Left lung (tissue), 14 donors: ENCODE measurements at places on chromosomes 1 and 21. TPM values are rescaled to one million over a fixed set of nuclear protein-coding genes. Genes with fewer than 3 reads are reported as not detected.

Gene A3GALT2
- not detected for total RNA-seq

Gene RIPK4
- 5.8 TPM for total RNA-seq

Gene NBPF4
- not detected for total RNA-seq

GRCh38 chr1:86380257-86380861, 15.8 kb downstream of the ODF2L start:
- peak; percentile 58 for DNase-seq

GRCh38 chr1:247437551-247438505, 20.1 kb downstream of the OR2B11 start:
- DNase-seq = no peak

- DNase-seq = peak; percentile 47
Measured at GRCh38 chr1:179516976-179517705, 58.6 kb downstream of the NPHS2 start.

DNA sequence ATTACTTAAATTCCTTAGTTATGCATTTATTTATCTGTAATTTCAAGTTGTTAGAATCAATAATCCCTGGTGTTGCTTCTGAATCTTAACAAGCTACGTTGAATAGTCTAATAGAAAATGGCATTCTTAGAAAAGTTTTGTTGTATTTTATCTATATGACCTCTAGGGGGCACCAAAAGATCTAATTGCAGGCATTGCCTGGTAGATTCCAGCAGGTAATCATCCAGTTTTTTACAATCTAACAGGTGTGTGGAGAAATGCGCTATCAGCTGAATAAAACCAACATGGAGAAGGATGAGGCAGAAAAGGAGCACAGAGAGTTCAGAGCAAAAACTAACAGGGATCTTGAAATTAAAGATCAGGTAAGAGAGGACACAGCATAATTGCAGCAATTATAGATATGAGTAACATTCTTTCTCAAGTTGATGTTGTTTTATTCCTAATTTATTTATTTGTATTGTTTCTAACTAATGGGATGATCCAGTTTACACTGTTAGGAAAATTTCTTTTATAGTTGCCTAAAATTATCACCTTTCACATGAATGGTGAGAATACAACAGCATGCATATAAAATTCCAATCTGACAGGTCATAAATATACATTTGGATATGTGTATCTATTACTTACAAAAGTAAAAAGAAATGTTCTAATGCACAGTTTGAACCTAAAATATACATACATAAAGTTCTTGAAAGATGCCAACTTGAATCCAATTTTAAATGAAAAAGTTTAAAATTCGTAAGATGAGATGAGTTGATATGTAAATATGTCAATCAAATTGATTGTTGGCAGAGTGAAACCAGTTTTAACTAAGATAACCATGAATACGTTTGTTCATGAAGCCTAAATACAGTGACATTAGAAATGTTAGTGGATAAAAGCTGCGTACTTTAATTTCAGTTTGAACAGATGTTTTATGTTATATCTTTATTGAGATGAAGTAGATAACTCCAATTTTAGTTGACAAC, 88.4 kb downstream of the SDCCAG8 start:
- DNase-seq = peak; percentile 26

GRCh38 chr1:98749152-98749756, 87.7 kb downstream of the SNX7 start:
- peak; percentile 8 for DNase-seq

- DNase-seq = no peak
Measured at GRCh38 chr1:37137601-37138000, 103.3 kb upstream of the GRIK3 start.

DNA sequence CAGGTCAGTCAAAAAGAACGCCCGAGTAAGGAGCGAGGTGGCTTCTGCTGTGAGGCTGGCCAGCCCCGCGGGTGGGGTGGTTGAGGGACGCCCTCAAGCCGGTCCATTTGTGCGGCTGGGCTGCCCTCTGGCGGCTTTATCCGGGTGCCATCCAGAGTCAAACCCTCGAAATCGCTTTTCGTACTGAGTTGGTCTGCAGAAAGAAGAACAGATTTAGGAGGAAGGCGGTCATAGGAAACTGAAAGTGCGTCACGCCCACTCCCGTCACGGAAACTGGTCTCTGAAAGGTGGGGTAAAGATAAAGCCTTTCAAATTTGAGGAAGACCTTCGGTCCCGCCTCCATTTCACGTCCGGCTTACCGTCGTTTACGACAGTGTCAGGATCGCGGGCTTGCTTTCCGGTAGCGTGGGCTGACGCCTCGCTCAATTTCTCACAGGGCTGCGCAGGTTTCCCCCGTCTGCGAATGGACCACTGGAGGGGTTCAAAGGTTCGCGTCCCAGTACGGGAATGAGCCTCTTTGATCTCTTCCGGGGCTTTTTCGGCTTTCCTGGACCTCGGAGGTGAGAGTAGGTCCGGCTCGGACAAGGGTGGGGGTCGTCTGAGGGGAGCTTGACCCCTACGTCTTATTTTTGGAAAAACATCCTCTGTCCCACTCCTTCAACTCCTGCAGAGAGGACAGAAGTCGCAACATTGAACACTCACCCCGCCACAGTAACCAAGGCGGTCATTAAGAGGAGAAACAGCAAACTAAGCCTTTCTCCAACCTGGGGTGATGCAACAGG, at the start of gene HAX1:
Gene HAX1, plus strand, starts transcription at position 413 of the 782 bp plus-strand sequence. Its CDS starts 95 bp downstream, at position 508.
- peak; percentile 94 for DNase-seq
